ENCODE measurements at places on chromosomes 2 and 18. TPM values are rescaled to one million over a fixed set of nuclear protein-coding genes. Genes with fewer than 3 reads are reported as not detected.

ZEB2 gene
- total RNA-seq = 4.9 TPM

GRCh38 chr2:158731386-158731785 lies 63.7 kb upstream of the DAPL1 start:
- no peak overlapping the region for H3K27ac ChIP-seq
- H3K4me1 ChIP-seq = no peaks in the 10 kb centered on the region
- no peak overlapping the region for H3K4me3 ChIP-seq
- peaks cover 3% of the 10 kb centered on the region for H3K27me3 ChIP-seq
- no peak for DNase-seq
- no peaks in the 10 kb centered on the region for H3K36me3 ChIP-seq

DNA sequence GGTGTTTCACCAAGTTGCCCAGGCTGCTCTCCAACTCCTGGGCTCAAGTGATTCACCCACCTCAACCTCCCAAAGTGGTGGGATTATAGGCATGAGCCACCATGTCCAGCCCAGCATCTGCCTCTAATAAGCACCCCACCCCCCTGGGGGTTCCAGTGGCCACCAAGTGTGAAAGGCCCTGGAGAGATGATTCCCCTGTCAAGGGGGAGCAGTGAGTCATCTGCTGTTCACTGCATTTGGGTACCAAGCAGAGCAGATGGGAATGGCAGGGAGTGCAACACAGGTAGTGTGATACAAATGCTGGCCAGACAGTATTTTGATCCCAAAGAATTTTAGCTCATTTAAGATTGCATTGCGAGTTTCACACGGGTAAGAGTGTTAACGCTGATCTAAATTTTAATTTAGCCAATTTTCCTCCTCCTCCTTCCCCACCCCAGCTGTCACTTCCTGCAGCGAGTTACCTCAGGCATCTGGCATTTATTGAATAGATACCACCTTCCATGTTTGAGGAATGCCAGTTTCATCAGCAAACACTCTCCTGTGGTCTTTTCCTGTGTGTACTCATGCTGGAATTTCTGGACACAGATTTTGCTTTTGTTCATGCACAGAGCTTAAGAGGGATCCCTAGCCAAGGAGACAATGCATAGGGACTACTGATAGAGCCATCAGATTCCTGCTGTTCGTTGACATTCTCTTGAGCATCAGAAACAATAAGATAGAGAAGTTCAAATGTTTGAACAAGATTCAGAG lies 32.4 kb upstream of the NCK2 start:
- H3K27me3 ChIP-seq = no peaks in the 10 kb centered on the region
- no peaks in the 10 kb centered on the region for H3K36me3 ChIP-seq
- no peak overlapping the region for H3K4me3 ChIP-seq

FBXO41 gene
- 11.0 TPM for total RNA-seq

DNA sequence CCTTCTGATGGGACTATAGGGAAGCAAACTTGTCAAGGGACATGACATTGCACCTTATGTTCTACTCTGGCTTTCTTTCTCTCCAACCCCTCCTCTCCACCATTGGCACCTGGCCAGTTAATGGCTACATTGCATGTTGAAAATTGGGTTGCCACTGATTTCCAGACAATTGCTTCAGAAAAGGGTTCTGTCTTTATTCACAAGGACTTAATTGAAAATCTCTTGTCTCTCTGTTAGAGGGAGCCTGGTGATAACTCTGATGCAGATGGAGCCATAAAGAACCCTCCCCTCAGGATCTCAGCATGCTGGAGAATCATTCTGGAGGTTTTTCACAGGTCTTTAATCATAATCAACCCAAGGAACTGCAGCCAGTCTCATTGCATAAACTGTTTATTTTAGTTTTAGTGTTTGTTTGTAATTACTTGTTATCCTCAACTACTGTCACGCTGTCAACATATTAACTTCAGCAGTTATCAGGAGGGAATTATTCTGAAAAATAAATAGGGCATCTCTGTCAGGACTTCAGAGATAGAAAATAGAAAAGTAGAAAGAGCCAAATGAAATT lies 316.8 kb downstream of the RIT2 start:
- no peak overlapping the region for H3K27ac ChIP-seq
- H3K4me3 ChIP-seq = no peak overlapping the region
- H3K4me1 ChIP-seq = no peaks in the 10 kb centered on the region
- no peaks in the 10 kb centered on the region for H3K27me3 ChIP-seq
- DNase-seq = no peak
